ENCODE measurements at places on chromosomes 4 and X.

DNA sequence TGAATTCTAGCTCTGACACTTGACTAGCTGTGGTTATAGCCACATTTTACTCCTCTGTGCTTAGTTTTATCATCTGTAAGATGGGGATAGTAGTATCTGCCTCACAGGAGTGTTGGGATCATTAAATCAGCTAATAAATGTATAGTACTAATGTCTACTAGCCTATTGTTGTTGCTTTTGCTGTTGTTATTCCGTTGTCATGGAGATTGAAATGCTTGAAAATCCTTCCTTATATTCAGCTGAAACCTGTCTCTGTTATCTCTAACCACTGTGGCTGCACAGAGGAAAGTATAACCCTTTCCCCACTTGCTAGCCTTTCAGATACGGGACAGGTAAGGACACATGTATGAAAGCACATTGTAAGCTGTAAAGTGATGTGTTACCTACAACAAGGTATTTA lies 33.9 kb downstream of the CLCN5 start:
- no peak for DNase-seq

DNA sequence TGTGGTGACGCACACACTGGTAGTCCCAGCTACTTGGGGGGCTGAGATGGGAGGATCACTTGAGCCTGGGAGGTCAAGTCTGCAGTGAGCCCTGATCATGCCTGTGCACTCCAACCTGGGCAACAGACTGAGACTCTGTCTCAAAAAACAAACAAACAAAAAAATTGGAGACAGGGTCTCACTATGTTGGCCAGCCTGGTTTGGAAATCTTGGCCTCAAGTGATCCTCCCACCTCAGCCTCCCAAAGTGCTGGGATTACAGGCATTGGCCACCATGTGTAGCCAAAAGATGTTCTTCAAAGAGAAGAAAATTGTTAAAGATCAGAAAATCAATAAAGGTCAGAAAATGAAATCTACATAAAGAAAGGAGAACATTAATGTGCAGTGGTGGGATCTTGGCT lies 41.7 kb upstream of the ABCG2 start:
- no peak for DNase-seq

DNA sequence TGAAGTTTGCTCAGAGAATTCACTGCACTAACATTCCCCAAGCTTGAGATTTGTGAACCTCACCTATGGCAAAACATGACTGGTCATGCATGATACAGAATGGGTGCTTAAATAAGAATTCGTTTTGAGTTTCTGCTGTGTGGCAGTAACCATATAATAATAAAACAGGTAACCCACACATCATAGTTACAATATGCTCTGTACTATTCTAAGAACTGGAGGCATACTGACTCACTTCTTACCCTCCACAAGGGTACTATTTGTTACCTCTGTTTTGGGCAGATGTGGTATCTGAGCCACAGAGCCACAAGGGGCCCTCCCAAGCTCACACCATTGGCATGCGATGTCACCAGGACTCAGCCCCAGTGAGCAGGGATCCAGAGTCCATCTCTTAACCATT lies 17.6 kb downstream of the SLC2A9 start:
- DNase-seq = no peak

GRCh38 chrX:38211891-38212635 lies 8.6 kb downstream of the SRPX start:
- DNase-seq = no peak

- peak; percentile 28 for DNase-seq
Measured at GRCh38 chr4:88219099-88219498, 60.7 kb upstream of the ABCG2 start.

- no peak for DNase-seq
Measured at GRCh38 chr4:78247536-78248285, 190.6 kb downstream of the FRAS1 start.

DNA sequence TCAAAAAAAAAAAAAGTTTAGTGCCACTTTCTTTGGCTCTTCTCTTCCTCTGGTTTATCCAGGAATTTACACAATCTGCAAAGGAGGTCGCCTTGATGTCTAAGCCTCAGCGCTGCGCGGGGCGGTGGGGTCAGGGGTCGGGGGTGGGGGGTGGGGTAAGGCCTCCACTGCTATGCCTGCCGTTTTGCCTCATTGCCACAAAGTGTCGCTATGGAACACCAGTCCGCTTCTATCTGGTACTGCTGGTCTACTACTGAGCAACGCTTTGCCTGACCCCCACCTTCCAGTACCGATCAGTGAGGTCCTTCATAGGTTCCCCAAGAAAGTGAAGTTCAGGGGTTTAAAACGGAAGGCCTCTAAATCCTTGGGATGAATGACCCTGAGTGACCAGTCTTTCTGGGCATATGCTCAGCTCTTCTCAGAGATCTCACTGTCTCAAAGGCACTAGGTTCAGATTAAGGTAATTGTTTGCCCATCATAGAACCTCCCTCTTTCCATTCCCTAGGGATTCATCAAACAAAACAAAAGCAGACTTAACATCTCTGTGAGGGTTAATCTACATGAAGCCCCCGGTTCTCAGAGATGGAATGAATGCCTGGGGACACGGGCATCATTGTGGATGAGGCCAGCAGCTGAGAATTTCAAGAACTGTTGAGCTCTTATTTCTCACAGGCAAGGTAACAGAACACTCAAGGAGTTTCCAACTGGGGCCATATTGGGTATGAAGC lies 16.9 kb upstream of the TSR2 start:
- no peak for DNase-seq

DNA sequence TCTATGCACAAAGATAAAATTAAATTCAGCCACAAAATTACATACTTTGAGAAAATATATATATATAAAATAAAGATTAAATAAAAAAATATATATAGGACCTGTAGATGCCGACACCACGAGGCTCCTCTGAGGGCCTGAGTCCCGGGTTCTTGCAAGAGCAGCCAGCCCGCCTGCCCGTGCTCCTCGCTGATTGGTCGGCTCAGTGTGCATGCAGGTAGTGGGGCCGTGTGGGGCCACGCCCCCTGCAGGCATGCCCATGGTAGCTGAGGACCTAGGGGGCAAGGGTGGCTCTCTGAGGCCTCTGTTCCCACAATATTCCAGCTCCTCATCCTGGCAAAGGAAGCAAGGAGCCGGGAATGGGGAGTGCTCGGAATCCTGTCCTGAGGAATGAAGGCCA lies 80.5 kb upstream of the AMELX start:
- no peak for DNase-seq

- no peak for DNase-seq
Measured at GRCh38 chr4:47218631-47219030, 187.3 kb downstream of the GABRB1 start.

GRCh38 chrX:22163326-22163725 lies 109.4 kb upstream of the CBLL2 start:
- DNase-seq = no peak
